ENCODE measurements at places on chromosomes 16 and 17. TPM values are rescaled to one million over a fixed set of nuclear protein-coding genes. Genes with fewer than 3 reads are reported as not detected.

GRCh38 chr17:1294157-1294717, 14.8 kb downstream of the TRARG1 start:
- DNase-seq = no peak

DNA sequence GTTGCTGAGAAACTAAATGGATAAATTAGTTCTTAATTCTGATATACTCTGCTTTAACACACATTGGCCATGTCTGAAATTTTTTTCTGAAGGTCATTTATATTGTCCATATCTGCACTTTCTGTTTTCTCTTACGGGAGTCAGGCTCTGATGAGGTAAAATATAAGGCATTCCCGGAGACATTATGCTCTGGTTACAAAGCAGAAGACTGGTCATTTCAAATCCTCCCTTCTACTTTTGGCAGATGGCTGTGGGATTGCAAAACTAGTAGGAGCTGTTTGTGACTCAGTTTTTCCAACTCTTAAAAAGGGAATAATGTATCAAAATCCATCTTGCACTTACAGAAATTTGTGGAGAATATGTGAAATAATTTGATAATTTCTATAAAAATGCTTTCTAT, 92.2 kb upstream of the CPHXL start:
- DNase-seq = no peak

GRCh38 chr16:11329891-11330290, 15.4 kb upstream of the RMI2 start:
- DNase-seq = no peak

- DNase-seq = peak; percentile 84
Observed at GRCh38 chr17:55641676-55642081, 81.0 kb downstream of the TMEM100 start.

DNA sequence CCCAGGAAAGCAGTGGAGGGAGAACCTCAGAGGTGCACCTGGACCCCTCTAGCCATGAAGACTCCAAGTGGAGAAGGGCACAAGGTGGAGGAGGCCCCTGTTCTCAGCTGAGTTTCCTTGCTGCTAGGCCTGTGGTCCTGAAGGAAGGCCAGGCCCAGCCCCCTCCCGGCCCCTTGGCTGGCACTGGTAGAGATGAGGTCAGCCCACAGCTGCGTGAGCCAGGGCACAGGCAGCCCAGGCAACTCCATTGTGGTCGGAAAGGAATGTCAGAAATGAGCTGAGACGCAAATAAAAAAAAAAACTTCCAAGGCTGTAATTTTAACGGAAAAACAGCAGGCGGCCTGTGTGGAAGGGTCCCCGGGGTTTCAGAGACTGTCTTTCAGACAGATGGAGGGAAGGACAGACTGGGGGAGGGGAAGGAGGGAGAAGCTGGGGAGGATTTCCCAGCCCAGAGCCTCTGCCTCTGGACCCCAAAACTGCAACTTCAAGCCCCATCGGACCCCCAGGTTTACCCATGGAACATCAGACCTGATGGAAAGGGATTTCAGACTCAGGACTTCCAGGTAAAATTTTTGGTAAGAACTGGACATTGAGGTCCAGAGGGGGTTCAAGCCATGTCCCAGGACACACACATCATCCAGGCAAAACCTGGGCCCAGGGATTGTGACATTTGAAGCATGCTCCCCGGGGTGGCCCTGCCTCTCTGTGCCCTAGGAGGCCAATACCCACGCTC, 25.6 kb upstream of the MRPS23 start:
- peak; percentile 84 for DNase-seq

DNA sequence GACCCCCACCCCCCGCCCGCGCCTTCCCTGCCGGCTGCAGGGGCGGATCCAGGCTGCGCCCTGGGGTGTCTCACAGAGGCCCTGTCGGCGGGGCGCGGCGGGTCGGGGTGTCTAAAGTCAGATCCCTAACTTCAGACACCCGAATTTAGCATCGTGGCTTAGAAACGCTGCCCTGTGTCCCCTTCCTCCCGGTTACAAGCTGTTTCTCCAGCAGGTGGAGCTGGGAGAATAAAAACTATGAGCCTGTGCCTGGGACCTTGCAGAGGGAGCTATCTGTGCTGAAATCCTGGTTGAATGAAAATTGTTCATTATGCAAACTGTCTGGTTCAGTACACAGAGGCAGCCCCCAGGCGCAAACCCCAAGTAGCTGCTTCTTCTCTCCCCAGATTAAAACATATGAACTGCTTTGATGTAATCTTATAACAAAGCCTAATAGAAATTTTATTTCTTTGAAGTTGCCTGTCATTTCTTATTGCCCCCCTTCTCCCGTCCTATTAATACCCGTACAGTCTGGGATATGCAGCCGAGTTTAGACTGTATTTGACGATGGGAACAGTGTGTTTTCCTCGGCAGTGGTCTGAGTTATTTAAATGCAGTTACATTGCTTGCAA, 79.0 kb downstream of the RPA1 start:
- peak; percentile 62 for DNase-seq

GRCh38 chr17:33046361-33047255, 55.0 kb downstream of the SPACA3 start:
- DNase-seq = no peak

DNA sequence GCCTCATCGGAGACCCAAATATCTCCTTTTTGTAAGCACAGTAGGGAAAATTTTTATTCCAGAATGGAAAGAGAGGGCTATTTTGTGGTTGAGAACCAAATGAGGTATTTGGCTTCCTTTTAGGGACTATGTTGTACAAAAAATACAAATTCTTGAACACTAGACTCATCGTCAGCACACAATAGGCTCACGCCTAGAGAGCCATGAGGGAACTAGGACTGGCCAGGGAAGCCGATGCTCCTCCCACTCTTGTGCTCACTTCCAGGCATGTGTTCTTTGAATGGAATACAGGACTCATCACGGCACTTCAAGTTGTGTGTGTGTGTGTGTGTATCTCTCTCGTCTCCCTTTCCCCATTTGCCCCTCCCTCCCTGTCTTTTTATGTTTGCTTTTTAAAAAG, 17.8 kb upstream of the BLMH start:
- no peak for DNase-seq

DNA sequence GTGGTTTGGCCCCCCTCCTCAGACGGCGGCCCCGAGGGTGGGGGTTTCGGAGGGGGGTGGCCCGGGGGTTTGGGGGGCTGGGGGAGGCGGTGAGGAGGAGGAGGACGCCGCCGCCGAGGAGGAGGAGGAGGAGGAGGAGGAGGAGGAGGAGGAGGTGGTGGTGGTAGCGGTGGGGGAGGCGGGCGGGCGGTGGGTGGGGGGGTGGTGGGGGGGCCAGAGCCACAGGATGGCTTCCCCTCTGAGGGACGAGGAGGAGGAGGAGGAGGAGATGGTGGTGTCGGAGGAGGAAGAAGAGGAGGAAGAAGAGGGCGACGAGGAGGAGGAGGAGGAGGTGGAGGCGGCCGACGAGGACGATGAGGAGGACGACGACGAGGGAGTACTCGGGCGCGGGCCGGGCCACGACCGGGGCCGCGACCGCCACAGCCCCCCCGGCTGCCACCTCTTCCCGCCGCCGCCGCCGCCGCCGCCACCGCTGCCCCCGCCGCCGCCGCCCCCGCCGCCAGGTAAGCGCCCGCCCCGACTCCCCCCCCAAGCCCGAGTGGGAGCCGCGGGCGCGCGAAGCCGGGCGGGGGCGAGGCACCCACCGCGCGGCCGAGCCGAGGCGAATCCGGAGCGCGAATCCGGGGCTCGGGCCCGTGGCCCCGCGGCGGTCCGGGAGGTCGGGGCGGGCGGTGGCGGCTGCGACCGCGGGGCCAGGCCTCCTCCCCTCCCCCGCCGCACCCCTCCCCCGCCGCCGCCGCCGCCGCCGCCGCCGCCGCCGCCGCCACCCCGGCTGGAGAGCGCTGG, 3.8 kb upstream of the CHD3 start:
- peak; percentile 35 for DNase-seq

DNA sequence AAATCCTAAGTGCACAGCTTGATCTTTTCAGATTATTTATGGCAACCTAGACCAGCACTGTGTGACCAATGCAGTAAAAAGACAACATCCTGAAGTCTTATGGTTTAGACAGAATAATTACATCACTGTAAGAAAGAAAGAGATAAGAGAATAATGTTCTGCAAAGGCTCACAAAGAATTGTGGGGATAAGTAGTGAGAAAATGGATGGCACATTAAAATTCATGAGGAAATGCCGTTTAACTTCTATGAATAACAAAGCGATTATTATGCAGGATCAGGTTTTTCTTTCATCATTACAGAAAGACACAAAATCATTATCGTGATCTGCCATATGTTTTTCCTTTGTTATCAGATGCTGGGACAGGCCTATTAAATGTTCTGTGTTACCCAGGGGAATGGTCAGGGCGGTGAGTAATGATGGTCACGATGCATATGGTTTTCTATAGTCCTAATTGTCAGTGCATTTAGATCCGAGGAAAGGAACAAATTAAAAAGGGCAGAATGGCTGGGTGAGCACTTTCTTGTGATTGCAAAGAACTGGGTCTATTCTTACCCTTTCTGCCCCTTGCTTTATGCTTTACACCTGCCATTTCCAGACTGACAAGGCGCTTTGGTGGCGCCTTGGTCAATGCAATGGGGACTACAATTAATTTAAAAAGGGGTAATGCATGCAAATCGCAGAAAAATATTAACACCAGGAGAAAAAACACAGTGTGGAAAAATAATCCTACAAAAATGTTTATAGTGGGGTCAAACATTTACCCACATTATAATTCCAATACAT, 18.1 kb upstream of the DHX40 start:
- no peak for DNase-seq

GRCh38 chr17:74467221-74467951, 952 bp downstream of the CD300A start:
- DNase-seq = no peak

DNA sequence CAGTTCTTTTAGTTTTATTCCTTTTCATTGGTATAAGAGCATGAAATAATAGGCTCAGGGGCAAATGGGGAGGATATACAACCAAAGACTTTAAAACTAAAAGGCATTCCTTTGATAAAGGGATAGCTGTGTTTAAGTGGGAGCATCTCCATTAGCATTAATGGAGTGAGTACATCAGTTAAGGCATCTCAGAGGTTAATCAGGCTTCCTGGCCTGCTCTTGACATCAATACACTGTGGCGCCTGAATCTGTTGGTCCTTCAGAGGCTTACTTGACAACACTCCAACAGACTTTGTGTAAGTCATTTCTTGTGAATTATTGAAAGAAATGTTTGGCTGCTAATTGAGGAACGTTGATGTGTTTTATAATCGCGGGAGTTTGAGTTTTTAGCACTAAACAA, 230.7 kb downstream of the BCAS3 start:
- DNase-seq = no peak

DNA sequence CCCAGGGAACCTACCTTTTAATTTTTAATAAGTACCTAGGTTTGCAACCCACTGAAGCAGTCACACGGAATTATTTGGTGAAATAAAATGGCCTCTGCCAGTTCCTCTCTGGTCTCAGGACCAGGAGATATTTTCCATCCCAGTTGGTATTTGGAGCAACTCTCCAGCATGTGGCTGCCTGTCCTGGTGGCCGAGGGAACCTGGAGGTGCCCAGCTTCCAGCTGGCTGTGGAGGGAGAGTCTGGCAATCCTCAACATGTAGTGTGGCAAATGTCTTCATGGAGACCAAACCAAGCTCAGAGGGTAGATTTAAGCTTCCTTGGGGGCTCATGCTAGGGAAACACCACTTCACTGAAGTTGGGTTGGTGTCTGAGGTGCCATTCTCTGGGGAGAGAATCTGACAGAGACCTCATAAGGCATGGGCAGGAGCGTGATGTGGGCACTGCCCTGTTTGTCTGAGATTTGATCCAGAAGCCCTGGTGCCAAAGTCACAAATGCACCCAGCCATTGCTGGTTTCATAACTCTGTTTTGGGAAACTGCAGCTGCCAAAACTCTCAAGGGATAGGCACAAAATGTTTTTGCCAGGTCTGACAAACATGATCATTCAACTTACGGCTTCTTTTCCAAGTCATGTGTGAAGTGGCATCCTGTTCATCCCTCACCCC, 2.8 kb downstream of the MT1X start:
- DNase-seq = no peak

- DNase-seq = peak; percentile 57
Observed at GRCh38 chr17:1177016-1177700, 2.6 kb downstream of the ABR start.

GRCh38 chr17:4579678-4580077, 4.7 kb upstream of the SMTNL2 start:
- no peak for DNase-seq

GRCh38 chr16:79381603-79382042, 218.9 kb downstream of the MAF start:
- DNase-seq = no peak

- DNase-seq = peak; percentile 73
Observed at GRCh38 chr17:49575679-49576087, at the start of gene NXPH3. Gene NXPH3, plus strand, starts transcription at chr17:49575871. Its CDS starts 349 bp downstream, at chr17:49576220.

- peak; percentile 2 for DNase-seq
Observed at GRCh38 chr17:279776-280175, 72.8 kb downstream of the RPH3AL start.

GRCh38 chr16:82093666-82094300, 58.7 kb downstream of the HSD17B2 start:
- DNase-seq = no peak

DNA sequence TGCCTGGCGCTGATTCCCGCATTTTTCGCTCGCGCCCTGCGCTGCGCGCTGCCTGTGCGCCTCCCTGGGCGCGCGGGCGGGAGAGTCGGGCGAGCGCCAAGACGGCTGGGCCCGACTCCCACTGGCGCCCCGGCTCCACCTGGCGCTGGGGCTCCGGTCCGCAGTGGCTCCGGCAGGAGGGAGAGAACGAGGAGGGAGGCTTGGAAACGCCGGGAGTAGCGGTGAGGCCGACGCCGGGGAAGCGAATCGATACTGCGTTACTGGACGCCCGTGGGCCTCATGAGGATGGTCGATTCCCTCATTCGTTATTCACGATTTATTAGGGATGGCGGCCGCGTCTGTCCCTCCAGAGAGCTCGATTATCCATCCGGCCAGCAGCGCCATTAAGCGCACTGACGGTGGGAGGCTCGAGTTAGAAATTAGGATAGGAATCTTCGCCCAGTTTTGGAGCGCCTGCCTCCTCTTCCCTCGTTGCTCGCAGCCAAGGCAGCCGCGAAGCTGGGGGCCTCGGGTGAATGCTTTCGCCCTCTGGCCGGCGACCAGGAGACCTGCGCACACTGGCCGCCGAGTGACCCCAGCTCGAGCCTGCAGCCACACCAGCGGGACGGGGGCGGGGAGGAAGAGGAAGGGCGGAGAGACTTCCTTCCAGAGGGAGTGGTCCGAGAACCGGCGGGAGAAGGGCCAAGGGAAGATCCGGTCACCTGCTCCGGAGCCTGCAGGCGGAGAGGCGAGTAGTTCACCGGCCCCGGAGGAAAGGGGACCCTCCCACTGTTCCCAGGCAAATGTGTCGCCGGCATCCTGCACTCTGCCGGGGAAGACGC, 1.3 kb upstream of the PCGF2 start:
- DNase-seq = peak; percentile 94

The EPOP gene
- 3.9 TPM for total RNA-seq

The GCGR gene
- not detected for total RNA-seq

The GNG13 gene
- not detected for total RNA-seq

The MRPL45 gene
- total RNA-seq = 22.6 TPM

The ZFP3 gene
- total RNA-seq = 12.5 TPM

The GUCY2D gene
- 0.38 TPM for total RNA-seq

The KRT15 gene
- 0.37 TPM for total RNA-seq

The ZG16 gene
- total RNA-seq = not detected

All from left cardiac atrium (tissue), 4 donors.